ENCODE measurements at places on chromosomes 1 and 21.
A peak's percentile ranks its signal among the peaks of the same experiment; 100 is the strongest.

- H3K27ac ChIP-seq, result peak overlapping the region; percentile 72
- no peaks in the 10 kb centered on the region for H3K36me3 ChIP-seq
- H3K4me3 ChIP-seq, result peak overlapping the region; percentile 79
- DNase-seq, result no peak
- peaks cover 15% of the 10 kb centered on the region for H3K4me1 ChIP-seq
Observed at GRCh38 chr1:84078108-84078841, 65.8 kb upstream of the PRKACB start.

- no peak for DNase-seq
- H3K27me3 ChIP-seq, result no peaks in the 10 kb centered on the region
- no peak overlapping the region for H3K27ac ChIP-seq
- H3K4me1 ChIP-seq, result no peaks in the 10 kb centered on the region
- H3K4me3 ChIP-seq, result no peak overlapping the region
Observed at GRCh38 chr1:243438815-243439214, 183.0 kb downstream of the SDCCAG8 start.

DNA sequence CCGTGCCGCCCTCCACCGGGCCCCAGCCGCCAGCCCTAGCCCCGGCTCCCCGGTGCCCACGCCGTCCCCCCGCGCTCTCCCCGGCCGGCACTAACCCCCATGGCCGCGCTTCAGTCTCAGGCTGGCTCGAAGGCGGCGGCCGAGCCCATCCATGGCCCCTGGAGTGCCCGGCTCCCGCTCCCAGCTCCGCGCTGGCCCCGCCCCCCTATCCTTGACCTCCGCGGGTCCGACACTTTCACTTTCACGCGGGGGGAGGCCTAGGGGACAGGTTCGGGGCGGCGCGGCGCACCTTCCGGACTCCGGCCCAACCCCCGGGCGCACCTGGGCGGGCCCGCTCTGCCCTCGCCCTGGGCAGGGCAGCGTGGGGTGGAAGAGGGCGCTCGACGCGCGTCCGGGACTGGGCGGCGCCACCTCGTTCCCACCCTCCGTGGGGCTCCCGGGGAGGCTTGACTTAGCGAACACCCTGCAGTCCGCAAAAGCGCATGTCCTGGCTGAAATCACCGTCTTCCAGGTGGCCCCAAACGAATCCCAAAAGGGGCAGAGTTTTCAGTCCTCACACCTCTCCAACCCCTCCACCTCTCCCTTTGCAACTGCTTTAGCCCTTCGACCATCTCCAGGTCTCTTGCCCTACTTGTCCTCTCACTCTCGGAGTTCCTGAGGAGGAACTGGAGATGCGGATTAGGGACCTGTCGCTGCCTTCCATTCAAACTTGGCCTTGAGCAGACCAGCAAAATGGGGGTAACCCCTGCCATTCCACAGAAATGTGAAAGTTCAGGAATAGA lies 3.9 kb upstream of the DENND2D start:
- H3K4me3 ChIP-seq, result peak overlapping the region; percentile 99
- DNase-seq, result peak; percentile 79
- H3K4me1 ChIP-seq, result peaks cover 74% of the 10 kb centered on the region
- peaks cover 22% of the 10 kb centered on the region for H3K36me3 ChIP-seq
- H3K27me3 ChIP-seq, result no peaks in the 10 kb centered on the region
- H3K27ac ChIP-seq, result peak overlapping the region; percentile 99

DNA sequence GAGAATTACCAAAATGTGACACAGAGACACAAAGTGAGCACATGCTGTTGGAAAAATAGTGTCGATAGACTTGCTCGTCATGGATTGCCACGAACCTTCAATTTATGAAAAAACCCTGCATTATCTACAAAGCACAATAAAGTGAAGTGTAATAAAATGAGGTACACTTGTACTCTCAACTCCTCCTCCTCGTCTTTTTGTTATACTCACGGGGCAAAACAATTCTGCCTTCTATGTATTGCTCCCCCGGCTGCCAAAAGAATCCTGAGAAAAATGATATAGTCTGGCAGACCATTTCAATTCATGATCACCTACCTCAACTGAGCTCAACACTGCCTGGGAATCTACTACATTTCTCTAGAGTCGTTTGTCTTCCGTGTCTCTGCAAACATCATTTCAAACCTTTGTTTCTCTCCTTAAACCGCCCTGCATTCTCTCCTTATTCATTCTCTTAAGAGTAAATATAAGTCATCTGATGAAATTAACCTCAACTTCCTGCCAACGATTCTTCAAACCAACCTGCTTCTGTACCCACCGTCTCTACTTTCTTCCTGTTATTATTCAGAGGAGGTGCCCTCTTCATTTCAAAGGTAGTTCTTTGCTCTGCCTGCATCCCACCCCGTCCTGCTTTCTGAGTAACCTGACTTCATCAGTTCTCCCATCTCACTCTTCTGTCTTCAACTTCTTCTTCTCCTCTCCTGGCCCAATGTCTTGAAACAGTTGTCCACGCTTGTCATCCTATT lies 12.9 kb upstream of the IL19 start:
- peak; percentile 52 for DNase-seq
- H3K27ac ChIP-seq, result no peak overlapping the region
- H3K36me3 ChIP-seq, result peaks cover 16% of the 10 kb centered on the region
- peaks cover 6% of the 10 kb centered on the region for H3K27me3 ChIP-seq
- H3K4me3 ChIP-seq, result no peak overlapping the region
- H3K4me1 ChIP-seq, result peaks cover 30% of the 10 kb centered on the region

GRCh38 chr1:103180660-103181059 lies 72.3 kb upstream of the COL11A1 start:
- H3K4me1 ChIP-seq, result no peaks in the 10 kb centered on the region
- H3K27me3 ChIP-seq, result no peaks in the 10 kb centered on the region
- DNase-seq, result no peak
- no peak overlapping the region for H3K27ac ChIP-seq
- no peaks in the 10 kb centered on the region for H3K36me3 ChIP-seq
- no peak overlapping the region for H3K4me3 ChIP-seq

DNA sequence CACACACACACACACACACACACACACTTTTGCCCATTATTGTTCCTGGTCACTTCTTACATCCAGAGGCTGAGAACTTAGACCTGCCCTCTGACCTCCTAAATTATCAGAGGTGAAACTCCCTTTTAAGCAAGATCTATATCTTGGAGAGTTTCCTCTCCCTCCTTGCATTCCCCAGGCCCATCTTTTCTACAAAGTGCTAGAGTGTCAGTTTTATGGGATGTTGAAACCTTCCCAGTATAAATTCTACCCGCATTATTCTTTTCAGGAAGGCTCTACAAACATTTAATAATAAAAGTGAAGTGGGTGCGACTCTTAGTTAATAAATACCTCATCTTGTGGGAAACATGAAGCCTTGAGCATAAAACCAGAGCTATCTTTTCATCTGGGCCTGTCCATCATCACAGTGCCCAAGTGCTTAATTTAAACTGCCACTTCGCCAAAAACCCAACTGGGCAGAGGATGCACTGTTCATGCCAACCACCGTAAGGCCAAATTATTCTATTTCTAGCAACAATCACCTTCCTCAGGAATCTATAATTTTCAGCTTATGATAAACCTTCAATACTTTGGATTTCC lies 458.2 kb upstream of the RUNX1 start:
- H3K27me3 ChIP-seq, result no peaks in the 10 kb centered on the region
- no peak for DNase-seq
- H3K36me3 ChIP-seq, result peaks cover 2% of the 10 kb centered on the region

GRCh38 chr1:32883338-32884031 lies 2.8 kb upstream of the HPCA start:
- H3K36me3 ChIP-seq, result no peaks in the 10 kb centered on the region
- DNase-seq, result no peak
- H3K4me1 ChIP-seq, result peaks cover 3% of the 10 kb centered on the region
- H3K27me3 ChIP-seq, result peaks cover 44% of the 10 kb centered on the region

DNA sequence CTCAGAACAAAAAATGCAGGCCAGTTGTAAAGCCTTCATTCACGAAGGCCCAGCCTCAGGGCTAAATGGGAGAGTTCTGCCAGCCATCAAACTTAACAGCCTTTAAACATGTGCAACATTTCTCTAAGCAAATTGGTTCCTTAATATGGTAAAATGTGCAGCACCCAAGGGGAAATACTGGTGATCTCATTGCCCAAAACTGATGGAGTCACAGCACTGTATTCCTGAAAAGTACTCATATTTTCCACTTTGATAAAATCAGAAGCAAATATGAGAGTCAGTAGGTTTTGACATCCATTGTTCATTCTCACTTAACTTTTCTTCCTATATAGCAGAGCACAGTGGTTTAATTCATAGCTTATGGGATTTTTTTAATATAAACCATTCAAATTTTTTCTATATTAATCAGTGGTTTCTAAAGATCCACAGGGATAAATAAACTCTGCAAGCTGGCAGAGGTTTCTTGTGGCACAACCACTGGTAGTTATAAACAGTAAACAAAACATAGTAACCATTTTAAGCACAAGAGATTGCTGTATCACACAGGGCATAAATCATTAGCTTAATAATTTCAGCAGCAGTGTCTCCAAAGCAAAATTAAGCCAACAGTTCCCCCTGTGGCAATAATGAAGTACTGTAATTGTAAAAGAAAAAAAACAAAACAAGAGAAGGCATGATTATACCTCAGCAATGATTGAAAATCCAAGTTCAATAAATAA lies 106.9 kb upstream of the LYPLAL1 start:
- H3K27ac ChIP-seq, result no peak overlapping the region
- no peaks in the 10 kb centered on the region for H3K36me3 ChIP-seq
- no peak overlapping the region for H3K4me3 ChIP-seq
- H3K27me3 ChIP-seq, result no peaks in the 10 kb centered on the region

DNA sequence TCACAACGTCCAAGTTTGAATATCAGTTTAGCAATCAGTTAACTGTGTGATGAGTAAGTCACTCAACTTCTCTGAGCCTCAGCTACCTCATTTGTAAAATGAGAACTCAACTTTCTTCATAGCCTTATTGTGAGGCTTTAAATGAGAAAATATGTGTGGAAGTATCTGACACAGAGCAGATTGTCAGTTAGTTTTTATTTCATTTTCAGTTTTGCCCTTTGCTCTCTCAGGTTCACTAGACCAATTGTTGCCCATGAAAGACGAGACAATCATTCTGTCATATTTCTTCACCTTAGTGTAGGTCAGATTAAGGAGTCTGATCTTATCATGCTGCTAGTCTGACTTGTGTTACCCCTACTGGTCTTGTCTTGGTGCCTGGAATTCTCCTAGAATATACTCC lies 232.8 kb upstream of the PTBP2 start:
- H3K27me3 ChIP-seq, result no peaks in the 10 kb centered on the region
- DNase-seq, result no peak
- no peak overlapping the region for H3K27ac ChIP-seq
- no peaks in the 10 kb centered on the region for H3K36me3 ChIP-seq

- peaks cover 82% of the 10 kb centered on the region for H3K27me3 ChIP-seq
- H3K4me3 ChIP-seq, result peak overlapping the region; percentile 29
- peaks cover 22% of the 10 kb centered on the region for H3K36me3 ChIP-seq
- H3K4me1 ChIP-seq, result peaks cover 48% of the 10 kb centered on the region
Observed at GRCh38 chr1:50419907-50420677, 3.2 kb downstream of the DMRTA2 start.

GRCh38 chr1:28115267-28115666 lies 26.9 kb upstream of the EYA3 start:
- DNase-seq, result peak; percentile 64
- H3K4me3 ChIP-seq, result no peak overlapping the region
- no peak overlapping the region for H3K27ac ChIP-seq

GRCh38 chr21:42056468-42056867 lies 14.6 kb upstream of the UMODL1 start:
- H3K4me3 ChIP-seq, result no peak overlapping the region
- no peak for DNase-seq

DNA sequence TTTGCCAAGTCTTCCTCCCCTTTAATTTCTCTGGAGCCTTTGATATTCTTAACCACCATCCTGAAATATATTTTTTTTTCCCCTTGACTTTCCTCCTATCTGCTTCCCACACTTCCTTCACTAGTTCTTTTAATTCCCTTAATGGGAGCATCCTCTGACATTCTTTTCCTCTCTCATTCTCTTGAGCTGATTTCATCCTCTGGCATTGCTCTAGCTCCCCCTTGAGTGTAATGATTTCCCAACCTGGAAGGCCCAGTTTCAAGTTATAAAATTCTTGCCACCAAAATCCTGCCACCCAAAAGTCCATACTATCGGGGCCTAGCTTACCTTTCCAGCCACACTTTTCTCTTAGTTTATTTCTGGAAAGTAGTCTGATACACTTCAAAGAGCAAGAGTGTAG lies 39.5 kb upstream of the UBE2U start:
- no peak overlapping the region for H3K27ac ChIP-seq
- H3K36me3 ChIP-seq, result no peaks in the 10 kb centered on the region
- peaks cover 4% of the 10 kb centered on the region for H3K27me3 ChIP-seq
- H3K4me1 ChIP-seq, result no peaks in the 10 kb centered on the region
- no peak overlapping the region for H3K4me3 ChIP-seq

- H3K27ac ChIP-seq, result no peak overlapping the region
- no peaks in the 10 kb centered on the region for H3K27me3 ChIP-seq
- H3K4me1 ChIP-seq, result peaks cover 21% of the 10 kb centered on the region
- H3K36me3 ChIP-seq, result peaks cover 31% of the 10 kb centered on the region
- no peak overlapping the region for H3K4me3 ChIP-seq
Observed at GRCh38 chr1:21313886-21314721, 23.8 kb upstream of the ECE1 start.

DNA sequence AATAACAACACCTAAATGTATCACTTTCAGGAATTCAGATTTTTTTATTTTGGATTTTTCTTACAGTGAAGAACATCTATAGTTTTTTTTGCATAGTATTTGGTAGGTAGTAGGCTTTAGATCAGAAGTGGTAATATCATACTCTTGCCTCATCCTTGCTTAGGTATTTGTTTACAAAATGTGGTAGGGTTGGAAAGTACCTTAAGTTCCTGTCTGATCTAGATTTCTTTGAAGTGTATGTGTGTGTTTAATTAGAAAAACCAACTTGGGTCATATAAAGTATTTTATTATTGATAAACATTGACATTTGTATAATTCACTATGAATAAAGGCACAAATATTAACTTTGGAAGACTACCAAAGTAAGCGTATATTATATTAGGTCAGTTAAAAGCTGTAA lies 85.3 kb upstream of the GPR88 start:
- peak overlapping the region; percentile 60 for H3K27ac ChIP-seq
- H3K4me1 ChIP-seq, result peaks cover 72% of the 10 kb centered on the region
- no peak overlapping the region for H3K4me3 ChIP-seq
- no peaks in the 10 kb centered on the region for H3K27me3 ChIP-seq
- H3K36me3 ChIP-seq, result peaks cover 59% of the 10 kb centered on the region

- H3K4me1 ChIP-seq, result peaks cover 18% of the 10 kb centered on the region
- no peak overlapping the region for H3K27ac ChIP-seq
- H3K36me3 ChIP-seq, result peaks cover 12% of the 10 kb centered on the region
- H3K4me3 ChIP-seq, result no peak overlapping the region
- H3K27me3 ChIP-seq, result no peaks in the 10 kb centered on the region
Observed at GRCh38 chr1:53337499-53337898, 9.6 kb upstream of the LRP8 start.

Measured in activated CD8-positive, alpha-beta T cell treated with anti-CD3 and anti-CD28 coated beads, Interleukin-2, amount 10 ng/mL, durations not matched to agents 7 days and 5 days (primary cell).